ENCODE measurements at places on chromosomes 13 and 19. TPM values are rescaled to one million over a fixed set of nuclear protein-coding genes. Genes with fewer than 3 reads are reported as not detected.

GRCh38 chr19:1471515-1472160, 7.4 kb downstream of the C19orf25 start:
- H3K36me3 ChIP-seq, result peaks cover 16% of the 10 kb centered on the region
- DNase-seq, result peak; percentile 17
- no peak overlapping the region for H3K27ac ChIP-seq
- peaks cover 43% of the 10 kb centered on the region for H3K4me1 ChIP-seq

The PRSS57 gene
- total RNA-seq, result not detected

- H3K27me3 ChIP-seq, result no peaks in the 10 kb centered on the region
- peaks cover 16% of the 10 kb centered on the region for H3K4me1 ChIP-seq
- H3K36me3 ChIP-seq, result peaks cover 68% of the 10 kb centered on the region
- DNase-seq, result no peak
- no peak overlapping the region for H3K27ac ChIP-seq
Measured at GRCh38 chr13:97372936-97373335, 61.0 kb upstream of the RAP2A start.

The SELENOV gene
- not detected for total RNA-seq

GRCh38 chr13:46775385-46776107, 21.4 kb downstream of the ESD start:
- no peaks in the 10 kb centered on the region for H3K27me3 ChIP-seq
- H3K36me3 ChIP-seq, result no peaks in the 10 kb centered on the region
- H3K4me3 ChIP-seq, result no peak overlapping the region
- peaks cover 22% of the 10 kb centered on the region for H3K4me1 ChIP-seq
- no peak overlapping the region for H3K27ac ChIP-seq
- DNase-seq, result no peak

DNA sequence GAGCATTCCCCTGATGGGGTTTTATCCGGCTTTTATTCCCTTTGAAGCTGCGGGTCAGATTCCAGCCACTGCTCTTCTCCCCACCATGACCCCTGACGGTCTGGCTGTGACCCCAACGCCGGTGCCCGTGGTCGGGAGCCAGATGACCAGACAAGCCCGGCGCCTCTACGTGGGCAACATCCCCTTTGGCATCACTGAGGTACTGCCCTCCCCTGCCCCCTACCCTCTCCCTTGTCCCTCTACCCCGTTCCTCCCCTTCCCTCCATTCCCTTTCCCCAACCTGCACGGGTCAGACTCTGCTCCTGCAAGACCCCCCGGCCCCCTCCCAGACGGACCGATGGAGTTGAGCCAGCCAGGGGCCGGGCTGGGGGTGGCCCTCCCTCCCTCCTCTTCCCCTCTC, 6.2 kb downstream of the U2AF2 start:
- H3K36me3 ChIP-seq, result peaks cover 68% of the 10 kb centered on the region
- H3K27ac ChIP-seq, result no peak overlapping the region
- no peak for DNase-seq
- H3K4me1 ChIP-seq, result peaks cover 47% of the 10 kb centered on the region
- no peak overlapping the region for H3K4me3 ChIP-seq
